CD4-positive, alpha-beta T cell treated with Interleukin-4 for 4 hours (primary cell): ENCODE measurements at places on chromosomes 1 and 21.
A peak's percentile ranks its signal among the peaks of the same experiment; 100 is the strongest.

- DNase-seq: no peak
These were observed 45.8 kb downstream of the SIM2 start for GRCh38 chr21:36744560-36745231.

DNA sequence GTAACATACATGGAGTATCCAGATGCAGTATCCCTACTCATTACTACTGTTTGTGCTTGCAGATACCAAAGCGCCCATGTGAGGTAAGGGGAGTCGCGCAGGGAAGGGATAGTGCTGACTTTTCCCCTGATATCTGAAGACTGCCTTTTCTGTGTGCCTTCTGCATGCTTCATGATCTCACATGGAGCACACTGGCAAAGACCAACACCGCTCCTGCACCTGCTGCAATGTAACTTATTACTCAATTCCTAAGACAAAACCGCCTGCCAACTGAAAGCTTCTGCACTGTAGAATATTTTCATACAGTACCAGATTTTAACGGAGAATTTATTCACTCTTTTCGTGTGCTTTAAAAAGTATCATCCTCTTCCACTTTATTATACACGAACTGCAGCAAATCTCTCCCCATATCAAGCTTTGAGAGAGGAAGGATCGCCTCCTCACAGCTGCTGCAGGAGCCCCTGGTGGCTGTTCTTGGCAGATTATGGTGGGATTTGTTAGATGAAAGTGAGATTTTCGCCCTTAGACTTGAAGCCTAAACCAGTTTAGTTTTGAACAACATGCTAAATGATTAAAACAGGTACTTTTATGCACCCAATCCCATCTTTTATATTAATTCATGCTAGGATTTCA is 99.1 kb downstream of the PTPN14 start:
- DNase-seq: no peak

DNA sequence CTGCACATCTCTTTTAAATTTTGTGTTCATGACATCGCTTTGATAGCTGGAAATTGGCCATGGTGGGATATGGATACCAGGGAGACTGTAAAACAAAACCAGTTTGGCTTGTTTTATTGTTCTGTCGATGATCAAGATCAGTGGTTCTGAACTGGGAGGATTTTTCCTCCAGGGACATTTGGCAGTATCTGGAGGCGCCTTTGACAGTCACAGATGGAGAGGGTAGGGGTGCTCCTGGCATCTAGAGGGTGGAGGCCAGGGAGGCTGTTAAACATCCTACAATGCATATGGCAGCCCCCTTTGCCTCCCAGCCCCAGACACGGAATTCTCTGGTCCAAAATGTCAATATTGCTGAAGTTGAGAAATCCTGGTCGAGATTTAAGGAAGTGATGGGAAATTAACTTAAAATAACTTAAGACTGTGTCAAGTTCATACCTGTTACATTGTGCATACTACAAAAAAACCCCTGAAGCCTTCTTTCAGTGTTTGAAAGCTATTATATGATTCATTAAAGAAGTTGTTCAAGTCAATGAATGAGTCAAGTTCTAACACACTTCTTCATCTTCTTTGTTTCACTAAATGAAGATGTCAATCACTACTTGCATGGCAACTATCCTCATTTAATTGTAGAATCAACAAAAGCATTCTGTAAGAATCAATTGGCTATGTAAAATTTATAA is 150.9 kb downstream of the KCNJ6 start:
- DNase-seq: no peak

DNA sequence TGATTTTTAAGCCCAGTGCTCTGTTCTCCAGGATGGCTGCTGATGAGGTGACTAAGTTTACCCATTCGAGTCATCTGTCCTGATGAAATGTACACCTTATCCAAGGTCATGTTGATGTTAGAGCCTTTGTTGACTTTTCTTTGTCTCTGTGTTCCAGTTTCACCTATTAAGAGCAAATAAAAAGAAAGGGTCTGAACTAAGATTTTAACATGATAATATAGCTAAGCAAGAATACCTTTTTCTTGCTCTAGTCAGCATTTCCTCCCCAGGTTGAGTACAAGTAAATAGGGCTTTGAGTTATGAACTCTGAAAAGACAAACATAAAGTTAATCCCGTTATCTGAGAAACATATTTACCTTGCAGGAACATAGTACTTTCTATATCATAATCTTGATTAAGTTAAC is 52.1 kb upstream of the GPR88 start:
- DNase-seq: no peak

DNA sequence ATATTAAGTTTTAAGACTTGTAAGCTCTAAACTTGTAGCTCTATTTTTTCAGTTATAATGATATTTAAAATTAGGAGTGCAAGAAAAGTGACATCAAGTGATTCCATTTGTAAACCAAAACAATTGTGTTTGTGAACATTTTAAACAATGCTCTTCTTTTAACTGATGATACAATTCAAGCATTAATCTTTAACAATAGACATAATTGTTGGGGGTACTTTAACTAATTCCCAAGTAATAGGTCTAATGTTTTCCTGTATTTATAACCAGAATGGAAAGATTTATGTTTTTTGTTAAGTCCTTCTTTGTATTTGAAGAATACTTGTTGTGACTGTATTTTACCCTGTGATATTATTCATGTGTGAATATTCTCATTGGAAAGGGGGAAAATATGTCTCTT is 6.8 kb downstream of the ATG4C start:
- DNase-seq: no peak

GRCh38 chr21:34930971-34931370 is 118.1 kb downstream of the RUNX1 start:
- no peak for DNase-seq

DNA sequence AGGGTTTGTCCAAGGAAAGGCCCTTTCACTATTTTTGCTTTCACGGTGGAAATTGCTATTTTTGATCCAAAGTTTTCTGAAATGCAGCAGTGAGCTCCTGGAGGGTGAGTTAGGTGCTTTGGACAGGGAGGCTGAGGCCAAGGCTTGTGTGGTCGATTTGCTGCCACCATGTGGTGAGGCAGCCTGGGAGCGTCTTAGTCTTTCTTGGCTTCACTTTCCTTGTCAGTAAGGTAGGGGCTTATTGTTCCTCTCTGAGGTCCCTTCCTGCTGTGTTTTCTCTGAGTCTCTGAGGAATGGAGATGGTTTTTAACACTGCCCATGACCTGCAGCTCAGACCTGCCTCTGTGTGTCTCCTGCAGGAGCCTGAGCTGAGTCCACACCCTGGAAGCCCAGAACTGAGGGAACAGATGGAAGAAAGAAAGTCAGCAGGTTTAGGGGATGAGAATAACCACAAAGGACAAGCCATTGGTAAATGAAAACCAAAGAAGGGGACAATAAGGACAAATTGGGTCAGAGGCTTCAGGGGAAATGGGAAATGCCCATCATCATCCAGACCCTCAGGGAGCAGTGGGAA is 20.1 kb upstream of the S100A10 start:
- DNase-seq: peak; percentile 40

- peak; percentile 42 for DNase-seq
These were observed 46.0 kb downstream of the RPL5 start for GRCh38 chr1:92877792-92878191.

- no peak for DNase-seq
These were observed 5.8 kb upstream of the PHC2 start for GRCh38 chr1:33436557-33437285.

GRCh38 chr1:231421546-231421970 is 529 bp downstream of the EGLN1 start:
- peak; percentile 24 for DNase-seq

- DNase-seq: no peak
These were observed at the start of gene GABRD for GRCh38 chr1:2019172-2019543. TSS of gene GABRD (plus strand) at chr1:2019345. CDS start at chr1:2019424, 79 bp downstream.

GRCh38 chr1:110951161-110951560 is 12.6 kb downstream of the LRIF1 start:
- no peak for DNase-seq

GRCh38 chr1:216896146-216896545 is 172.9 kb upstream of the ESRRG start:
- DNase-seq: no peak

DNA sequence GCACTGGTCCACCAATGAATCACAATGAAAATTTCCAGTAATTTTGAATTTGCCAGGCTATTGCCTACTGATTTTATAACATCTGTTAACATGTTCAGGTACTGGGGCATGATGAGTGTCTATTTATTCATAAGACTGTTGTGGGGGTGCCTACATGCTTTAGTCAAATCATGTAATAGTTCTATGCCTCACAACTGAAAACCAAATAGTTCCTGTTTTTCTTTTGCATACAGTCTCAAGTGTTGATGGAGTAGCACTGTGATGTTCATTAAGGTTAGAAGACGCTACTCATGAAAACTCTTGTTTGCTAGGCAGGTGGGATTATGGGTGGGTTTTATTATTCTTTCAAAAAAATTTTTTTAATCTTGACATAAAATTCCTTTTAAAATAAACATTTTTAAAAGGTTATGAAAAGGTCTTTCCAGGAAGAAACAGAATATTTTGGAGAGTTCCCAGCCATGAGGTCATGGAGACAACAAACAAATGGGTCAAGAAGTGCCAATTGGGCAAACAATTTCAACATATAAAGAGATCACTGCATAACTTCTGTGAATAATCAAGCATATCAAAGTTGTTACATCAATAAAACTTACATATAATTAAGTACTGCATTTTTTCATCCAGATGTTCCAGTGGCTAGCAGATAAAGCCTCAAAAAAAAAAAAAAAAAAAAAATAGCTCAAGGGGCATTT is 40.2 kb upstream of the NHLH2 start:
- DNase-seq: no peak

GRCh38 chr1:153985941-153986761 is at the start of gene RAB13:
TSS of gene RAB13 (minus strand) at chr1:153986339. CDS start at chr1:153986236, 103 bp downstream.
- DNase-seq: no peak

DNA sequence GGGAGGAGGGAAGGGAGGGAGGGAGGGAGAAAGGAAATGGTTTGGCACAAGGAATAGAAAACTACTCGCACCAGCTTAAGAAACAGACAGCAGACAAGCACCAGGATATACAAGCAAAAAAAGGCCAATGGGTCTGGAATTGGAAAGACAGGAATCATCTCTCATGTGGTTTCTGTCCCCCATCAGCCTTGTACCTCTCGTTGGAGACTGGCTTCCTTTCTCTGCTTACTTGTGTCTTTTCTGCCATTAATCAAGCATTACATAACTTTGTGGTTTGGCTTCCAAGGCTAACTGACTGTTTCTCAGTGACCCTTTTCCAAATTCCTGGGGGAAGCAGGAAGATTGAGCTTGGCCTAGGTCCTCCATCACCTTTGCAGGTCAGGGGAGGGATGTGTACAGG is 11.8 kb upstream of the RALGPS2 start:
- no peak for DNase-seq

GRCh38 chr1:37434292-37435225 is 39.8 kb upstream of the ZC3H12A start:
- DNase-seq: peak; percentile 54

DNA sequence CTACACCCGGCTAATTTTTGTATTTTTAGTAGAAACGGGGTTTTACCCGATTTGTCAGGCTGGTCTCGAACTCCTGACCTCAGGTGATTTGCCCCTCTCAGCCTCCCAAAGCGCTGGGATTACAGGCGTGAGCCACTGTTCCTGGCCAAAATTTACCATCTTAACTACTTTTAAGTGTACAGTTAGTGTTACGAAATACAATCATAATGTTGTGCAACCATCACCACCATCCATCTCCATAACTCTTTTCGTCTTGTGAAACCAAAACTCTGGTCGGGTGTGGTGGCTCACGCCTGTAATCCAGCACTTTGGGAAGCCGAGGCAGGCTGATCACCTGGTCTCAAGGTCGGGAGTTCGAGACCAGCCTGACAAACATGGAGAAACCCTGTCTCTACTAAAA is 14.1 kb upstream of the ZBTB40 start:
- DNase-seq: no peak

- no peak for DNase-seq
These were observed 19.4 kb downstream of the CERS2 start for GRCh38 chr1:150955280-150955679.

DNA sequence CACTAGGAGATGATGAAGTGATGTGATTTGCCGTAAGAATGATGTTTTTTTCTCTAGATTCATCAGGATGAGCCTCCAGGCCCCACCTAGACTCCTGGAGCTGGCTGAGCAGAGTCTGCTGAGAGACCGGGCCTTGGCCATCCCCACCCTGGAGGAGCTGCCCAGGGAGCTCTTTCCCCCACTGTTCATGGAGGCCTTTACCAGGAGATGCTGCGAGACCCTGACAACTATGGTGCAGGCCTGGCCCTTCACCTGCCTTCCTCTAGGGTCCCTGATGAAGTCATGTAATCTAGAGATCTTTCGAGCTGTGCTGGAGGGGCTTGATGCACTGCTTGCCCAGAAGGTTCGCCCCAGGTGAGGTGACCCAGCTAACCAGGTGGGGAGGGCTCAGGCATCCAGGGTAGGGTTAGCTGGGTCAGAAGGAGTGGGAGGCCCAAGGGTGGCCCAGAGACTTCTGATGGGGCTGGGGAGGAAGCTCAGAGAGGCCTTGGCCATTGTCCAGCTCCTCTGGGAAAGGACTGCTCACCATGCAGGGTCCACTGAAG is 1.3 kb downstream of the PRAMEF12 start:
- DNase-seq: no peak

DNA sequence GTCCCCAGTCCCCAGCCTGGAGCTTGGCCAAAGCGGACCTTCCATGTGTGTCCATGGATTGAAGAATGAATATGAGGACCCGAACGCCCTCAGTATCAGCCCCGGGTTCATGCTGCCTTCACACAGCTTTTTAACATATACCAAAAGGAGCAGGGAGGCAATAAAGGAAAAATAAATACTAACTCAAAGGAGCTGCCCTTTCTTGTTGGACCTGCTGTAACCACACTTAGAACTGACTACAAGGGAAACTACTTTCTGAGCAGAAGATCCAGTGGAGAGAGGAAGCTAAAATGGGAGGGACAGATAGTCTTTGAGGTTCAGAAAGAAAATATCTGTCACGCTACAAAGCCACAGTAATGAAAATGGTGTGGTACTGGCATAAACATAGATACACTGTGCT is 48.6 kb downstream of the CNN3 start:
- no peak for DNase-seq

DNA sequence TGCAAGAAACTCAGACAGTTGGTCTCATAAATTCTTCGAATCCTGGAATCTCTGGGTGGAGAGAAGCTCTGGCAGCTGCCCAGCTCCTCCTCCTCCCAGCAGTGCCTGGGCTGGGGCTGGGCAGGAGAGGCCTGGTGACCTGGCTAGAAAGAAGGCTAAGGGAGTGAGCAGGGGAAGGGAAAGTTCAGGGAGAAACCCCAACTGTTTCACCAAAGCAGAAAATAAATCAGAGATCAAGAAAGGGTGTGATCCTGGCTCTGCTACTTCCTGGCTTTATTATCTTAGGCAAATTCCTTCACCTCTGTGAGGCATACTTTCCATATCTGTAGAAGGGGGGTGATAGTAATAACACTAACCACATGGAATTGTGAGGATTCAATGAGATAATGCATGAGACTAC is 8.8 kb upstream of the COL16A1 start:
- no peak for DNase-seq

GRCh38 chr1:21298981-21299391 is 8.7 kb upstream of the ECE1 start:
- DNase-seq: peak; percentile 20

GRCh38 chr1:55428944-55429931 is 214.1 kb upstream of the USP24 start:
- no peak for DNase-seq
